ENCODE measurements at places on chromosomes 7 and 10.

DNA sequence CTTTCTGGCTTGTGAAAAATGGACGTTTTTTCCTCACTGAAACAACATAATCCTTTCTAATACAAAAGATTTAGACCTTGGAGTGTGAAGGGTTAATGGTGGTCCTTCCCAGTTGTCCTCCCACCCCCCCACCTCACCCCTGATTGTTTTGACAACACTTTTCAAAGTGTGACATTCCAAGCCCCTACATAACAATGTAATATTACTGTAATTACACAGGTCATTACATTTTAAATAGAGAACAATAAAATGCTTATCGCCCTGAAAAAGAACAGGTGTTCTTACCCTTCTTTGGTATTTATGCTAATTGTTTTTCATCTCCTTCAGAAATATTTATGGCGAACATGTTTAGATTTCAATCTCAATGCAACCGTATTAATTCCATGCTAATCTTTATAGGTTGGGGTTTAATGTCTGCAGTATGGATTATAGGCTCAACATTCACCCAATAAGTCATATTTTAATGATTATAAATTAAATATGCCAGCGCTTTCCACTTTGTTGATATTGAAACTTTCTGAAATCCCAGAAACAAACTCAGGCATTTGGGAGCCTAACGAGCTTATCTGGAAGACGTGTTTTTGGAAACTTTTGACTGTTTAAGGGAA is 5.0 kb downstream of the TCF7L2 start:
- DNase-seq: no peak

DNA sequence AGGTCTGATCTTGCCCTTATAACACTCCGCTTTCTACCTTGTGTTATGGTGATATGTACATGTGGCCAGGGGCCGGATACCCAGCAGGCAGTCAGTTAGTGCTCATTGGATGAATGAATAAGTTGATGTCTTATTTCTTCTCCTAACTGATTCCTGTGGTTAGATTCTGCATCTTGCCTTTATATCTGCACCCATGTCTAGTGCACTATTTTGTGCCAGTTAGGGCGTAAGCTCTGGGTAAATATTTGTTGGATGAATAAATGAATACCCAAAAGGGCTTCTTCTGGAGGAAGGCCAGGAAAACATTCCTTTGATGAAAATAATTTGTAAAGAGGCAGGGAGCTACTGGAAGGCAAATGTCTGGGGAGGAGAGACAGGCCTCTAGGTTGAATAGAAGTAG is 148.2 kb downstream of the CHN2 start:
- DNase-seq: no peak

GRCh38 chr7:83162402-83163256 is at the start of gene PCLO:
PCLO (minus strand) TSS chr7:83162884; CDS start chr7:83162592, 292 bp downstream.
- DNase-seq: peak; percentile 96

DNA sequence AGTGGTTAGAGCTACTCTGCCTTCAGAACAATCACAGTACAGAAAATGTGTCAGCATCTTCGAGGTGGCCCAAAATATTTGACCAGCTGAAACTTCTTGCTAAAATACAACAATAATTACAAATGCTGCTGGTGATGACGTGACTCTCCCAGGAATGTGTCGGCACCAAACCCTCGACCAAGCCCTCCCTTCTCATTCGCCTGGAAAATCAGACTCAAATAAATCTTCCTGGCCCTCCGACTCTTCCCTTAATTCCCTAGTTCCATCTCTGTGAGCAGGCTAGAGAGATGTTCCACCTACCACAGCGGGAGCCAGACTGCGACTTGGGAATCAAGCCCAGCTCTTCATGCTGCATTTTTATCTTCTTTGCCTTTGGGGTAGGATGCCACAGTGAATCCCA is 4.1 kb downstream of the PRSS2 start:
- no peak for DNase-seq

DNA sequence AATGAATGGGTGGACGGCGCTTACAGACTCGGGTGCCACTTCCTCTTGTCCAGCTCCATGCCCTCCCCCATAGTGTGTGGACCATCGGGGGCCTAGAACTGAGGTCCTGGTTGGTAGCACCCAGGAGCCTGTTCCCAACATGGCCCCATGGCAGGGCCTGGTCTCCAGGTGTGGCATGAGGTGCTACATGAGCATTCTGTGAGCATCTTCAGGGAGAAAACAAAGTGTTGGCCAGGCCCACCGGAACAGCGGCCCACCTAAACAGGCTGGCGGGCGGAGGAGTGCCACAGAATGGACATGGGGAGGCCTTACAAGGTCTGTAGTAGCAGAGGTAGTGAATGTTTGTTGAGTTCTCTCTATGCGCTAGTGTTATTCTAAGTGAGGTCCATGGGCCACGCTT is 76.9 kb downstream of the PARP12 start:
- DNase-seq: no peak
